Stimulated activated CD4-positive, alpha-beta T cell treated with anti-CD3 and anti-CD28 coated beads, Interleukin-12 subunit alpha, Interleukin-12 subunit beta, amount 100 ng/mL, for 24 hours (primary cell): ENCODE measurements at places on chromosomes 12 and 14.

DNA sequence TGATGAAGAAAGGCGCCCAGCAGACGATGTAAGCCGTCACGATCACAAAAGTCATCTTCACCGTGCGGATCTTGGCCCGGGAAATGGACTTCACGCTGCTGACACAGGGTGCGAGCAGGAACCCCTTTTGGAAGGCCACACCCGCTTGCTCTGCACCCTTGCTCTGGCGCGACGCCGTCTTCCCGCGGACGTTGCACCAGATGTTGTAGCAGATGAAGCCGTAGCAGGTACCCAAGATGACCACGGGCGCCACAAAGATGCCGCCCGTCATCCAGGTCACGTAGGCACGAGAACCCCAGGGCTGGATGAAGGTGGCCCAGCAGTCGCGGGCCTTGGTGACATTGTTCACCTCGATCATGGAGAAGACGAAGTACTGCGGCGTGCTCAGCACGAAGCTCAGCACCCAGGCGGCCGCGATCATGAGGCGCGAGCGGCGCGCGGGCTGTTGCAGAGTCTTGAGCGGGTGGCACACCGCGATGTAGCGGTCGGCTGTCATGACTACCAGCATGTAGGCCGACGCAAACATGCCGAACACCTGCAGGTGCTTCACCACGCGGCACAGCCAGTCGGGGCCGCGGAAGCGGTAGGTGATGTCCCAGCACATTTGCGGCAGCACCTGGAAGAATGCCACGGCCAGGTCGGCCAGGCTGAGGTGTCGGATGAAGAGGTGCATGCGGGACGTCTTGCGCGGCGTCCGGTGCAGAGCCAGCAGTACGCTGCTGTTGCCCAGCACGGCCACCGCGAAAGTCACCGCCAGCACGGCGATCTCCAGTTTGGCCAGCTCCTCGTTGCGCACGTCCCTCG is 890 bp downstream of the AVPR1A start:
- DNase-seq = no peak

GRCh38 chr12:109944561-109945359 is 44.7 kb downstream of the TCHP start:
- no peak for DNase-seq

GRCh38 chr14:65751510-65751909 is 339.0 kb downstream of the FUT8 start:
- DNase-seq = no peak

DNA sequence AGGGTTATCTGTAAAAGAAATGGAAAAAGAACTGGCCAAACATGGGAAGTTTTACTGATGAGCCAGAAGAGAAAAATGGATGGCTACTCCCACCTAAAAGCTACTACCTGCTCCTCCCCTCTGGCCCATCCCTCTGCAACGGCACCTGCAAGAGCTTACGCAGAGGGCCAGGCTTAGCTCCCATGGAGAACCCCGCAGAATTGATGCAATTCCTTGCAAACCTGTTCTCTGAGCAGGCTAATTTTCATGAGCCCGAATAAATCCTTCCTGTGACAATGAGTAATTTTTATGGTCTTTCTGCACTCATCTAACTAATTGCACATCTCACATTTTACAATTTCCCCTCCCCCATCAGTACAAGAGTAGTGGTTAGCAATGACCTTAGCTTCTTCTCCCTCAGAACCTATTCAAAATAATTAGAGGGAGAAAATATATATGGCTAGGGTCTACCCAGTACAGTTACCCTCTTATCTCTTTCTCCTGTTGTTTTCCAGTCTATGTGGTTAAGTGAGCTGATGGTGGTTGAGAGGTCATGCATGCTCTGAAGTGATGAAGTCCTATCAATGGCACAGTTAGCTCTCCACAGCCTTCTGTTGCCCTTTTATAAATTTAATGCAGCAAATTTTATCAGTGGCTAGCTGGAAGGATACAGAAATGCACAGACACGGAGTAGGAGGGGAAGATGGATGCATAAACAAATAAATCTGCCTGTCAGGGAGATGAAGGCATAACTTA is 67.7 kb upstream of the NTF3 start:
- no peak for DNase-seq

GRCh38 chr12:113929312-113929989 is 36.7 kb downstream of the RBM19 start:
- DNase-seq = no peak

- DNase-seq = no peak
These were observed 34.7 kb upstream of the NRXN3 start for GRCh38 chr14:78135450-78135891.

- no peak for DNase-seq
These were observed 41.2 kb downstream of the SLC25A21 start for GRCh38 chr14:37131205-37131604.

DNA sequence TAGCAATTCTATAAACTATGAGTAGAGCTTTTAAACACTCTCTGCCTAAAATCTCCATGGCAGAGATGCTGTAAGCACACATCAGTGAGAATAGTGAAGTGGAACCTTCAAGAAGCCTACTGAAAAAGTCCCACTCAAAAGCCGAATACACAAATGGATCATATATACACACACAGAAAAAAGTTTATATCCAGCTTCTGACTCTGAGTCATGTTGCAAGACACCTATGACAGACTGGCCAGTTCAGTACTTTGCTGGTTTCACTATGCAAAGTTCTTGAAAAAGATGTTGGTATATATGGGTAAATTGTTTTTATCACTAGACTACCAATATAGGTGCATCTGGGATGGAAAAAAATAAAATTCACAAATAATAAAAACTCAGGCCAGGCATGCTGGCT is 126.1 kb downstream of the KCNK10 start:
- DNase-seq = no peak

GRCh38 chr14:81662570-81663197 is 129.0 kb upstream of the SEL1L start:
- DNase-seq = no peak

- DNase-seq = no peak
These were observed 250.9 kb upstream of the PELI2 start for GRCh38 chr14:55867311-55867710.

DNA sequence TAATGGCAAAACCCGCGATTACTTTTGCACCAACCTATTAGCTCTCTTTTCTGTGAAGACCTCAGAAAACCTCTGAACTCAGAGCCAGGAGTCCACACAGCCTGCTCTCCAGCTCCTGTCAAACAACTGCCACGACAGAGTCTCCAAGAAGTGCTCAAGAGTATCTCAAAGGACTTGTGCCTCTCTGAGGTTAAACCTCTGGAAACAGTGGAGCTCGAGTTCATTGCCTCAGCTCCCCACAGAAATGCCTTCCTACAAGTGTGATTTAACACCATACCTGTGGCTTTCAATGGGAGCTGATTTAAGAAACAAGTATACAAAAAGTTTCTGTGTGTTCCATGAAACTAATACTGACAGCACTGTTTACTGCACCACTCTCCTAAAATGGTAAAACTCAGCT is 20.1 kb downstream of the ACTN1 start:
- no peak for DNase-seq

- no peak for DNase-seq
These were observed 128.9 kb downstream of the CCER1 start for GRCh38 chr12:90826036-90826435.

DNA sequence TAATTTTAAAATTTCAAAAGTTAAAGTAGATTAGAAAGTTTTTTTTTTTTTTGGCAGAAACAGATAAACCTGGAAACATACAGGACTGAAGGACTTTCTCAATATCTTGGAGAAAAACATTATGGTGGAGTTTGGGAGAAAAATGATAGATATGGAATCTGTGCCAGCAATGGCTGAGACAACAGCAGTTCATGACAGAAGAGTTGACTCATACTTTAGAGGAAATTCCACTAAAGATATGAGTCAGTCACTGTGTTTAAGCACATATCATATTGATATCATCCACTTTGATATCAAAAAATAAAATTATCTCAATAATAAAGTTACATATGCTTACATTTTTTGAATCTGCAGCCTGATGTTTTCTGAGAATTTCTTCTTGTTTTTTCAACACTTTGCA is 193.9 kb upstream of the OR4E1 start:
- no peak for DNase-seq

DNA sequence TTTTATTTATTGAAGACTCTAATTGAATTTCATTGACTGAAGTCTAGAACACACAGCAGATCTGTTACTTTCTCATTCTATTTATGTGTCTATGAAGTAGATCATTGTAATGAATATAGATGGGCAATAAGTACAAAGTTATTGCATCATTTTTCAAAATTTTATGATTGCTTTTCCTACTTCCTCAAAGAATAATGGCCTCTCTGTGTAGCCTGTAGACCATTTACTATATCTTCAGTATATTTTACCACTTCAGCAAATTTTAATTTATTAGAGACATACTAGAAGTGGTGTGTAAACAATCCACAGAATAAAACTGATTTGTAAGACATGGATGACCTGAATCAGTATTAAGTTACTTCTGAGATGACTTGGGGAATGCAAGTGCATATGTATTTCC is 291.7 kb upstream of the FAR2 start:
- no peak for DNase-seq

- no peak for DNase-seq
These were observed 40.8 kb downstream of the TGFB3 start for GRCh38 chr14:75941030-75941429.

GRCh38 chr12:113292091-113292490 is 42.8 kb downstream of the SLC8B1 start:
- no peak for DNase-seq

DNA sequence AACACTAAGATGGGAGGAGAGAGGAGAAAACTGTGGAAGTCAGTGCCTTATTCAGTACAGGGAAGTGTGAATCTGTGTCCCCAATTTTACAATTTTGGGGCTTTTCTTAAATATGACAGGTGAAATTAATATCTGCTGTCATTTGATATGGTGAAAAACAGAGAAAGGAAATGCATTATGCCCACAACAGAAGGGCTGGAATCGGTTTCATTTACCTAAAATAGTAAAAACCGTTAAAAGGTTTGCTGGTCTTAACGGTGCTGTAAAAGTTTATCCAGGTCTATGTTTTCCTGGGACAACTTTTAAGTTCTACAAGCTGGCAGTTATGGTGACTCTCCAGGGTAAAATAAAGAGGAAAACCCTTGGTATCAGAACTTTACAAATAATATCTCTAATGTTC is 310.8 kb downstream of the FUT8 start:
- DNase-seq = no peak

DNA sequence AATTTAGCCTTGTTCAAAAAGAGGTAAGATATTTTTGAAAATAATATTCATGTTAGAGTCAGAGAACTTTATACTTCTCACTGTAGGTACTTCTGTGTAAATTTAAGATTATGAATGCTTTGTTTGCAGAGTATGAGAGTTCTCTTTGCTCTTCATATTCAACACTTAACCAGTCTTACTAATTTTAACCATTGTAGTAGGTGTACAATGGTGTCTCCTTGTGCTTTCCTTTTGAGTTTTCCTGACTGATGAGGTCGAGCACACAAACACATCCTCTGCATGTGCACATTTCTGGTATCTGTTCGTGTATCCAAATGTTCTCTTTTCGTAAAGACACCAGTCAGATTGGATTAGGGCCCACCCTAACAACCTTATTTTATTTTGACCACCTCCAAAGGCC is 45.8 kb downstream of the MIA2 start:
- no peak for DNase-seq

DNA sequence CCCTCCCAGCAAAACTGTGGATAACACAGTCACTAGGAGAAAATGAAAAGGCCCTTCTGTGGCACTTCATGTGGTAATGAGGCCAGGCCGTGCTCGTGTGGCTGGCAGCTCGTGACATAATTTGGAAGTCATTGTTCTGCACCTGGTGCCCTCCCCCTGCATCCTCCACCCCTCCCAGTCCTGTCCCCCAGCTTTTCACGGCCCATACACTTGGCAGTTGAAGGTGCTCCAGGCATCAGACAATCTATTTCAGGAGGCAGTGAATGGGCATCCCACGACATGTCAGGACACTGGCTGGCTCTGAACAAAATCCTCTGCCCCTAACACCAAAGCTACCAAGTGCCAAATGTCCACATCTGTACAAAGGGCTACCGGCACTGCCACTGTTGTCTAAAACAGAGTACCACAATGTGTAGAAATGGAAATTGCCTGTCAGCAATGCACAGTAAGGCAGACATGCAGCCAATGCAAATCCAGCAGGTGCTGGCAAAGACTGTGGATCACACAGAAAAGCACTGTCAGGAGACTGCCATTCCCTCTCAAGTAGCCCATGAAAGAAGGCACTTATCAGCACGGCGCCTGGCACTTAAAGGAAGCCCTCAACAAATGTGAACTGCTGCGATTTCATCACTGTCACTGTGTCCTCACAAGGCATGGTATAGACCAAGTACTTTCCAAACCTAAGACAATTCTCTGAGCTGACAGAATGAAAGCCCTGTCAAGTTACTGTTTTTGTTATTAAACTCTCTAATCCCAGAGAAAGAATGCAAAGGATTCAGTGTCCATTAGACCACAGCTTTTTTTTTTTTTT is 39.1 kb downstream of the CORO1C start:
- no peak for DNase-seq

DNA sequence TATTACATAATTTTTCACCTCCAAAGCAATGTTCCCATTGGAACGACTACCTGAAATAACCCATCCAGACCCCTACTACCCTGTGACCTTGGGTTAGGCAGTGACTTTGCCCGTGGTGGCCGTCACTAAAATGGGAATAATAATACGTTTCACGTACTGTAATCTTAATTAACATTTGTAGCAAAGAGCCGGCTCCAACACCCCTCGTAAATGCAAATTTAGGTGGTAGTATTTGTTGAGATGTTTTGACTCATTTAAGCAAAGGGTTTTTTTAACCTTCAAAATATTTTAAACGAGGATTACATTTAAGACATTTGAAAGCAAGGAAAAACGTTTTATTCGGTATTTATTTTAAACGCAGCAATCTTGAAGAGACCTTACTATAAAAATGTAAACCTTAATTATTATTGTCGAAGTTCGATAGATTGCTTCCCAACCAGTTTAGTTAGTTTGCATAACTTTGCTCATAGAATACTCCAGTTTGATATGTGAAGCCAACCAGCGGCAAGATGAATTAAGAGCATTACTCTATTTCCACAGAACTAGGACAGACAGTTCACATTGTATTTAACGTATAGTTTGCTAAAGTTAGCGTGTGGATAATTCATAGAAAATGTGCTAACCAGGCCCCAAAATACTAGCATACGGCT is 1.4 kb upstream of the ARID2 start:
- DNase-seq = no peak

GRCh38 chr14:99064262-99064954 is 207.6 kb downstream of the BCL11B start:
- no peak for DNase-seq

GRCh38 chr12:52234223-52234810 is 1.3 kb downstream of the KRT7 start:
- no peak for DNase-seq
